ENCODE measurements at places on chromosomes 7 and 10.

- no peak for DNase-seq
Measured at GRCh38 chr10:104512800-104513199, 128.3 kb upstream of the SORCS3 start.

GRCh38 chr7:107394831-107395230, 75.0 kb upstream of the GPR22 start:
- DNase-seq, result no peak

GRCh38 chr7:129055294-129055816, 444 bp upstream of the TNPO3 start:
- no peak for DNase-seq

DNA sequence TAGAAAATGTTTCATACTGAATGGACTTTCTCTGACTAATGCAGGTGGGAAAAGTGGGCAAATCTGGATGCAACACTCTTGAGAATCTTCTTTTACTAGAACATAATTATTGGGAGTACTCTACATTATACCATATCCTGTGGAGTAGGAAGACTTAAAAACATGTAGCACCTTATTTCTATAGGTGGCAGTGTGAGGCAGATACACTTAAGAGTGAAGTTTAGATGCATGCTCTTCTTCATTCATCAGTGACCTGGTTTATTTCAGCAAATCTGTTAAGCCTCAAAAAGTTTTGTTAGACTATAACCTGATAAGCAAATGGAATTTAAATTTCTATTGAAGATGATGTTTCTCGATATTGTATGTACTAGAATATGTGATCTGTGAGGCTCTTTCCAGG, 1087.1 kb upstream of the LRRN3 start:
- DNase-seq, result no peak

DNA sequence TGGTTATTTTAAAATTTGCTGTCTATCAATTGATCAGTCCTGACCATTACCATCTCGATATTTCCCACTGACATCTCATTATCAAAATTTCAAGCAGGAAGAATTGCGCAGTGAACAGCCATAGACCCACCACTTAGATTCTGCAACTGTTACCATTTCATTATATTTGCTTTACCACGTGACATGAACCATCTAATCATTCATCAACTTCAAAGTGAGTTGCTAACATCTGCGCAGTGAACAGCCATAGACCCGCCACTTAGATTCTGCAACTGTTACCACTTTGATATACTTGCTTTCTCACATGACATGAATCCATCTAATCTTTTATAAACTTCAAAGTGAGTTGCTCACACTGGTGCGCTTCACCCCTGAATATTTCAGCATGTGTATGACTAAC, 22.5 kb downstream of the FOXL3 start:
- no peak for DNase-seq

GRCh38 chr7:122651451-122651850, 47.5 kb downstream of the RNF133 start:
- DNase-seq, result no peak

- DNase-seq, result no peak
Measured at GRCh38 chr7:41738336-41738735, 35.4 kb upstream of the INHBA start.

All from CD4-positive, alpha-beta T cell treated with Interleukin-21 for 1 hour (primary cell).